RPMI7951 (cell line): ENCODE measurements at places on chromosomes 5 and 9. TPM values are rescaled to one million over a fixed set of nuclear protein-coding genes. Genes with fewer than 3 reads are reported as not detected.

DNA sequence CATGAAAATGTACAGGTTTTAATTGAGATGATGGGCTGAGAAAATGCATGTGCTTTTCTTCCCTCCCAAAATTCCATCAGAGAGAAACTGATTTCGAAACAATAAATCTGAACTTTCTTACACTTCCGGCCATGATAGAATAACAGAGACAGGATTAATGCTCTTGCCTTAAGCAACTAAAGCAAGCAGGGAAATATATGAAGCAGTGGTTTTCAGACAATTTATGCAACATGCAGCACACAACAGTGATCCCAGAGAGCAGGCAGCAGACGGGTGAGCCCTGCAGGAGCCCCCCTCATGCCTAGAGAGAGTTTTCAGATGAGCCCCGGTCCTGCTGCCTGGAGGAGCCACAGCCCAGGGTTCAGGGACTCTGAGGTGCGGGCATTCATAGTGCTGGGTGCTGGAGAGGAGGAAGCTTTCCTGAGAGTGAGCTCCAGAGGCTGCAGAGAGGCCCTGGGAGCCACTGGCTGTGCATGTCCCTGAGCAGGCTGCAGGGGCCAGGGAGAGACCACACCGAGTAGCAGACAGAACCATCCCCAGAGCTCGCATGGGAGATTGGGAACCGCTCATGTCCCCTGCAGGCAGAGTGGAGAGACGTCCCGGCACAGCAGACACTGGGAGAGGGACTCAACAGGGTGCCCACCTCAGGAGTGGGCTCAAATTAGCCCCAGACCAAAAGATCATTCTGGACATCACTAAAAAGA lies 143.5 kb downstream of the OLFM1 start:
- DNase-seq: no peak

DNA sequence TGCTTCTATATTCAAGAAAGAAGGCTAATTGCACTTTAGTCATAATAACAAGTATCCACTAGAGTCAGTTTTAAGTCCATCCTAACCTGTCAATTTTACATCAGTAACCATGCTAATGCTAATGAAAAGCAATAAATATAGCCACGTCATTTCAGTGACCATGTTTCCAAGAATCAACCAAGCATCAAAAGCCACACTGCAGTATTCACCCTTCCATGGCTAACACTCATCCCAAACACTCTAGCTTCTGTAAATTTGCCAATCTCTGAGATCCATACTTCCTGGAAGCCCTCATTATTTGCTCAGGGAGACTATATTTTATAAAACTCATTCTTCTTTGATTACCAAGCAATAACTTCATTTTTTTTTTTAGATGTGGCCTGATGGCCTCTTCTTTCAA lies 712.0 kb downstream of the CETN3 start:
- no peak for DNase-seq

- DNase-seq: no peak
These were observed 402.7 kb upstream of the TNC start for GRCh38 chr9:115520646-115521045.

GRCh38 chr5:141758310-141758998 lies 76.4 kb upstream of the ARAP3 start:
- no peak for DNase-seq

HSPB3 gene
- total RNA-seq: 3.1 and 3.4 TPM in 2 replicates

GRCh38 chr9:83315649-83316048 lies 222.6 kb downstream of the FRMD3 start:
- DNase-seq: no peak

ZNF484 gene
- 7.4 and 8.8 TPM in 2 replicates for total RNA-seq

- DNase-seq: peak; percentile 85
These were observed 42.1 kb upstream of the GPR21 start for GRCh38 chr9:122991370-122991830.

SPINK7 gene
- not detected in 2 replicates for total RNA-seq

GRCh38 chr9:123941524-123942070 lies 11.7 kb upstream of the DENND1A start:
- no peak for DNase-seq

PCDHGC5 gene
- total RNA-seq: 1.1 and 1.2 TPM in 2 replicates

GRCh38 chr9:19998823-19999455 lies 210.1 kb upstream of the SLC24A2 start:
- peak; percentile 59 for DNase-seq

DNA sequence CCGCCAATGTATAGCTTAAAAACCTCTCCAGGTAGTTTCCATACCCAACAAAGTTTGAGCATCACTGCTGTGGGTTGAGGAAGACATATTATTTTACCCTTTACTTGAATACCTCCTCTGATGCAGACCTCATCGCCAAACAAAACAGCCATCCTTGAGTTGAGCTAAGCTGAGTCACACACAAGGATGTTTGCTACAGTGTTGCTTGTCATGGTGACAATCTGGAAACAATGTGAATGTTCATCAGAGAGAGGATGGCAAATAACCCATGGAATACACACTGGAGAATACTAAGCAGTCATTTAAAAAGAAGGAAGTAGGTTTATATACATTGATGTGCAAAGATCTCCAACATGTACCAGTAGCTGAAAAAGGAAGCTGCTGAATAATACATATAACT lies 41.1 kb upstream of the TCF7 start:
- peak; percentile 16 for DNase-seq

DNA sequence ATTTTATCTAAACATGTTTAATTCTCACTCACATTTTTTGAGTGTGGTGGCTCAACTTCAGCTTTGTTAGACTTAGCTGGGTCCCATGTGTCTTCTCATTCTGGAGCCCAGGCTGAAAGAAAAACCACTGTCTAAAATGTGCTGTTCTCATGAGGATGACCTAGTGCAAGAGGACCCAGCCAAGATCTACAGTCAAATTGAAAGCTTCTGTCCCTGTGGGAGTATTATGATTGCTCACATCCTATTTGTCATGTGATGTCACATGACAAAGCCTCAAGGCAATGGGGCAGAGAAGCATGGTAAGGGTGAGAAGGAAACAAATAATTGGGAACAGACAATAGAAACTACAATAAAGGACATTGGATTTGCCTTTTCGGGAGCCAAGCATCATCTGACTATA lies 113.4 kb upstream of the ASTN2 start:
- no peak for DNase-seq

PLPP7 gene
- 11.4 and 13.5 TPM in 2 replicates for total RNA-seq

- peak; percentile 39 for DNase-seq
These were observed 13.4 kb upstream of the JADE2 start for GRCh38 chr5:134511796-134512660.

GRCh38 chr9:131657456-131657855 lies 82.4 kb downstream of the RAPGEF1 start:
- DNase-seq: peak; percentile 75

GRCh38 chr9:136013116-136013515 lies 51.9 kb upstream of the UBAC1 start:
- DNase-seq: no peak

- DNase-seq: peak; percentile 11
These were observed 35.3 kb upstream of the PLPP1 start for GRCh38 chr5:55570026-55570425.

DNA sequence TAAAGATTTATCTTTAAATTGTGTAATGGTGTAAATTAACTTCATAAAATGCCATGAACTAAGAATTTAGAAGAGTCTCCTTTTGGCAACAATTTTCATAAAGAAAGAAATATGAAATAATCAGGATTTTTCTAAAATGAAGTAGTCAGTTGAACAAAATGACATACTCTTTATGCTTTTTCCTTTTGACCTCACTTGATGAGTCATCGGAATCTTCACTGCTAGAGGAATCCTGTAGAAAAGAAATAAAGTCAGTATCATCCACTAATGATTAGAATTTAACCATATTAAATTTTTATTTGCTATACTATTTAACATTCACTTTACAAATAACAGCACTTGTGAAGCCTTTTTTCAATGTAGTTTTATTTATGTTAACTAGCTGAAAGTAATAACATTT lies 26.1 kb downstream of the CHD1 start:
- peak; percentile 28 for DNase-seq

DNA sequence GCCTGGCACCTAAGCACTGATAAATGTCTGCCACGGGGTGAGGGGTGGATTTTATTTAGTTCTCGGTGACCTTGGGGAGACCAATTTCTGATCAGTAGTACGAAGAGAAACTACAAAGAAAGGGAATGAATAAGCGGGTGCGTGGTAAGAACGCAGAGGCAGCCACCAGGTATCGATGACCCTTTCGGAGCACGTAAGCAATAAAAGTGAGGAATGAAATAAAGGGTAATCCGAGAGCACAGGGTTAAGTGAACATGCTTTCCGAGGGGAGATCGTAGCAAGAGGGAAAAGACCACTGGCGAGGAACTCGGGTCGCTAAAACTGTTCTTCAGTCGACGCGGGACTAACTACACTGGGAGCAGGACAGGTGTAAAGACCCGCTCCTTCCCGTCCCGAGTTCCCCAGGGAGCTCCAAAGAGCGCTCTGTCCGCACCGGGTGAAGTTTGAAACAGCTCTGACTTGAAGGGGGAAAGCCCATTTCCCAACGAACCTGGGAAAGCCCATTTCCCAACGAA lies 1.1 kb downstream of the ELOVL7 start:
- no peak for DNase-seq

DNA sequence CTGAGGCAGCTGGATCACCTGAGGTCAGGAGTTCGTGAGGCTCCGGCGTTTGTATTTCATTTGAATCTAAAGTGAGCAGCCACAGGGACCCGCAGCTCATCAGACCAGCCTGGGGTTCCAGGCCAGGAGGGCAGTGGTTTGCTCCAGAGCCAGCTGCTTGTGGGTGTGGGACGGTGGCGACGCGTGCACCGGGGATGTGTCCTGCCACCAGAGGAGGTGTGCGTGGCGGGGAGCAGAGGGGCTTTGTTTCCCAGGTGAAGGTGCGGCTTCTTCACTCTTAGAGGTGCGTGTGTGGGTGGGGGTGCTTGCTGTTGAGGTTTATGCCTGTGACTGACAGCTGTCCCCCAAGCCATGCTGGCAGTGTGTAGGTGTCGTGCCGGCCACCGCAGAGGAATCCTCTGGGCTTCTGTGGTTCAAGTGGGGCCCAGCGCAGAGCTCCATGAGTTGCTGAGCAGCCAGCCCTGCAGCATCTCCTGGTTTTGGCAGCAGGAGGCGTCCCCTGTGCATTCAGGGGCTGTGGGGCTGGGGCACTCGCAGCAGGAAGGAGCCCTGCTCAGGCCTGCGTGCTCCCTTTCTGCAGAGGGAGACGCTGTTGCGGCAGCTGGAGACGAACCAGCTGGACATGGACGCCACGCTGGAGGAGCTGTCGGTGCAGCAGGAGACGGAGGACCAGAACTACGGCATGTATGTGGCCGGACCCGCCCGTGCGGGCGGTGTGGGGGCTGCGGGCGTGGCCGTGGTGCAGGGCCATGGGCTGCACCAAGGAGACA lies 6.9 kb upstream of the AJM1 start:
- DNase-seq: no peak

DNA sequence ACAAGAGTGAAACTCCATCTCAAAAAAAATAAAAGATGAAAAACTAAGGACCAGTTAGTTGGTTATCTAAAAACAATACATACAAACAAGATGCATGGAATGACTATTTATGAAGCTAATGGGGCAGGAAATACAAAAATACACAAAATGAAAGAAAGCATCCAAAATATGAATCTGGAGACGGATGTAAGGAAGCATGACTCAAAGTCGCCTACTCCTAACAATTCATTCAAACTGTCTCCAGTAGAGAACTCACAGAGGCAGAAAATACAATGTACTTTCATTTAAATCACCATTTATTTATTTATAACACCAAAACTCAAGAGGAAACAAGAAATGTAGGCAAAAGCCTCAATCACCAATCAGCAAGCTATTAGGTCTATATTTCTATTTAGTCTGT lies 68.4 kb downstream of the SCAI start:
- no peak for DNase-seq

GRCh38 chr9:27436234-27436633 lies 87.9 kb upstream of the IFNK start:
- no peak for DNase-seq

DNA sequence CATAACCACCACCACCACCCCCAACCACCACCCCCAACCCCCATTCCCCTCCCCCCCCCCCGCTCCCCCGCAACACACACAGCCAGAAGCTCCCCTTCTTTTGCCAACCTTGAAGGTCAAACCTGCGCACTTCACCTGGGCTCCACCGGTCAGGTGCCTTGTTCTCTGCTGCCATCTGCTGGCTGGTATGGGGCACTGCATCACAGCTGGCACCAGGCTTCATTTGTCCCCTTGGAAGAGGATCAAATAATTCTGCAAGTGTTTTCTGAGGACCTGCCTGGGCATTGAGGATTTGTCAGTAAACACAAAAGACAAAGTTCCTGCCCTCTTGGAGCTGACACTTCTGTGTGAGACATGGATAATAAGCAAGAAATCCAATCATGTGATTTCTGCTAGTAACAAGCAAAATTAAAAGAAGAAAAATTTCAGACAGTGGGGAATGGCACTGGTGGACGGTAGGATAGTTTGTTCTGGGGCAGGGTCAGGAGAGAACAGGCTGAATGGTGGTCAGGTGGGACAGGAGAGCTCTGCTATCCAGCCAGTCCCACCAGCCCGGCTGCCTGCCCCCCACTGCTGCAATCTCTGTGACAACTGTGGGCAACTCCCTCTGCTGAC lies 55.6 kb upstream of the LMX1B start:
- DNase-seq: peak; percentile 27

DNA sequence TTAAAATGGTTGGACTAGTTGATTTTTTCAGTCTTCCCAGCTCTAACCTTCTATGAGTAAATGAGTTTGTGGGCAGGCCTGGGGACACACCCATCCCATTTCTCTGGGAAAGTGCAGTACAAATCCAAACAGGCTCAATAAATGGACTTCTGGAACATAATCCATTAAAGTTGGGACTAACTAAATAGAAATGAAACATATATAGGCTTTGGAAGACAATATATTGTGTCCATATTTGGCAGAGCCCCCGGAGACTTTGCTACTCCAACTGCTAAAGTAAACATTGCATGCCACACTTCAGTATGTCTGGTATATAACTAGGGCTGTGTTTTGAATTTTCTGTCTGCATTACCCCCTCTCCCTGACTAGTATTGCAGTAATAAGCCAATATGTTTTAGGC lies 191.4 kb upstream of the DAB2 start:
- DNase-seq: no peak
